AG09319 (cell line): ENCODE measurements at places on chromosomes 1 and 21.

DNA sequence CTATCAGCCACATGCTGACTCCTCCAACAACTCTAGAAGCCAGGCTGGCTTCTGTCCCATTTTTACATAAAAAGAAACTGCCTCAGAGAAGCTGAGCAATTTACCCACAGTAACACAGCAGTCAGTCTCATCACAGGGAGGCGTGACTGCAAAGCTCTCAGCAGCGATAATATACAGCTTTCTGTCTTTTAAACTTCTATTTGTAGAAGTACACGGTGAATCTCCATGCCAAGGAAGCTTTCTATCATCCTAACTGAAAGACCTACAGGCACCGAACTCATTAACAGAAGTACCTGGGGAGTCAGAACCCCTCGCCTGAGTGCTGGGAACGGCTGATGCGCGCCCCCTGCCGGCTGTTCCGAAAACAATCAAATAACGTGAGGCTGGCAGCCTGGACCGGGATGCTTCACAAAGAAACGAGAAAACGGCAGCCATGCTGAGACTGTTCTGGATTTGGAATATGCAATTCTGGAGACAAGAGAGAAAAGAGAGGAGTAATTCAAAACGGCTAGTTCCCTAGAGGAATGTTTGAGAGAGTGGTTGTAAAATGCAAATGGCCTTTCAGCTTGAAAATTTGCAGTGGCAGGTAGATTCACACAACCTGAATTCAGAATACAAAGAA lies 43.5 kb upstream of the RAB4A start:
- no peak for DNase-seq

GRCh38 chr1:211415700-211416099 lies 76.3 kb downstream of the RD3 start:
- DNase-seq = no peak

- DNase-seq = no peak
These were observed 108.4 kb downstream of the CNIH3 start for GRCh38 chr1:224724566-224724965.

- no peak for DNase-seq
These were observed 100.6 kb upstream of the VAMP3 start for GRCh38 chr1:7670334-7671145.
